ENCODE measurements at places on chromosomes 5 and 9.

DNA sequence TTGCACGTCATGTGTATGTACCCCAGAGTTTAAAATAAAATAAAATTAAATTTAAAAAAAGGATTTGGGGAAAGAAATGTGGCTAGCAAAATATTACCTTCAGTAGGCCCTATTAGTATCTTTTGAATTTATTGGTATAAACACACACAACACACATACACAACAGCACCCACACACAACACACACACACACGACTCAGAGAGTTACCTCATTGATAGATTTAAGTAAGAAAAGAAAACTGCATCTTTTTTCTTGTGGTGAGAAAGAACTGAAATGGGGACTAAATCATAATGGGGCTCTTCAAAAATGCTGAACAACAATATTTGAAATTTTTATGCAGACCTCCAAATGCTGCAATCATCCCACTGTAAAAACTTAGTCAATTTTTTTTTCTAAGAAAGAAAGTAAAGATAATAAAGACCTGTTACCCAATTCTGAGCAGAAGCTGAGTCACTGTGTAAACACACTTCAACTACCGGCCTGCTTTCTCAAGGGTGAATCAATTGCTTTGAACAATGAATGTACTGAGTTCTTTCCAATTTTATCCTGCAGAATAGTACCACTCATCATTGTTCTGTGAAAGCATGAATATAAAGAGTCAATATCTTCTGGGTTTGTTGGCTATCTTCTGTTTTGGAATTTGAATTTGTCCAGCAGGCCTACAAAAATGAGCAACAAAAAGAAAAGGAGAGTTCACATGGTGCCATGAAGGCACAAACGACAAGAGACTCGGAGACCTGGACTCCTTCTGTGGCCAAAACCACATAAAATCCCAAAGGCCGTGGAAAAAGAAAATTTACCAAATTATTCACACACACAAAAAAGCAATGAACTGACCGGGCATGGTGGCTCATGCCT lies 57.9 kb upstream of the CCNG1 start:
- DNase-seq: no peak

GRCh38 chr5:72618708-72619107 lies 111.5 kb upstream of the ZNF366 start:
- DNase-seq: no peak

DNA sequence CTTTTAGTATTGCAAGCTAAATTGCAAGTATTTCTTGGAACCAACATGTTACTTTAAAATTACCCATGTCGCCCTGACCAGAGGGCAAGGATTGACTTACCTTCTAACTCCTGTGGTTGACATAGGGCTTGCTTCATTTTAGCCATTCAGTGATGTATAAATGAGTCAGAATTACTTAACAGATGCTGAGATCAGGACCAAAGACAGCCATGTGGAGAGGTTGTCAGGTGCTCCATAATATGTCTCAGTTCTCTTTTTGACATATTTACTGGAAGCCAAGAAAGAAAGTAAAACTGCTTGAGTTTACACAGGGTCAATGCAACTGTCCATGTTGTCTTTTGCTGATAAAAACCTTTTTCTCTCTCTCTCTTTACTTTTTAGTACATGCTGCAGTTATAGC lies 33.2 kb downstream of the F2RL2 start:
- DNase-seq: peak; percentile 34

- DNase-seq: no peak
Observed at GRCh38 chr5:120093178-120093577, 370.9 kb upstream of the PRR16 start.

- DNase-seq: no peak
Observed at GRCh38 chr5:115070737-115071136, 99.0 kb downstream of the TRIM36 start.

DNA sequence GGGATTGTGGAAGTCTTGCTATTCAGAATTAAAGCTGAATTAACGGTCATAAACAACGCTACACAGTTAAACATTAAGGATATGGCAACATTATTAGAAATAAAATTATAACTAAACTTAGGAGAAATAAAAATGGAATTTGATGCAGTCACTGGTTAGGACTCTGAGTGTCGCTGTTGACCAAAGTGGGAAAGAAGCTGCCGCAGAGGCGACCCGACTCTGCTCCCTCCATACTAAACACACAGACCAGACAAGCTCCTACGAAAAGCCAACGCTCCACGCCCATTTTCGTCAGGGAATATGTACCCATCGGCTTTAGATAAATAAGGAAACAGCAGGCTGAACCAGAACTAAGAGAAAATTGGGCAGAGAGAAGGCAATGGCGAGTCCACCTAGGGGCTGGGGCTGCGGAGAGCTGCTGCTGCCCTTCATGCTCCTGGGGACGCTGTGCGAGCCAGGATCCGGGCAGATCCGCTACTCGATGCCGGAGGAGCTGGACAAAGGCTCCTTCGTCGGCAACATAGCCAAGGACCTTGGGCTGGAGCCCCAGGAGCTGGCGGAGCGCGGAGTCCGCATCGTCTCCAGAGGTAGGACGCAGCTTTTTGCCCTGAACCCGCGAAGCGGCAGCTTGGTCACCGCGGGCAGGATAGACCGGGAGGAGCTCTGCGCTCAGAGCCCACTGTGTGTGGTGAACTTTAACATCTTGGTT lies at the start of gene PCDHGA5:
PCDHGA5 (plus strand) TSS at position 211 of the 709 bp plus-strand sequence; CDS start at position 380, 169 bp downstream.
- DNase-seq: no peak

DNA sequence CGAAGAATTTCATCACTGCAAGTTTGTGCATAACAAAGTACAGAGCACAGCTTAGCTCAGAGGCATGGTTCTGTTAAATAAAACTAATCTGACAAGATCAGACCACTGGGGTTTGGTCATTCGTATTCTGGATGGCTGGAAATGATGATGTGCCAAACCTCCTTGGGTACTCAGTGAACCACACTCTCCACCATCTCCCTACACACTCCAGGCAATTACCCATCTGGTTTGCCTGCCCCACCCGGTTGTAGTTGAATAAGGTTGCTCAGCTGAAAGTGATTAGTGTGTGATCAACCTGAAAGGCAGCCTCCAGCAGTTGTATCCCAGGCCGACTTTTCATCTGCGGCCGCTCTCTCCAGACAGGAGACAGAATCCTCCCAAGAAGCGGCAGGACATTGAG lies 371.4 kb downstream of the TLE1 start:
- no peak for DNase-seq

- DNase-seq: no peak
Observed at GRCh38 chr5:167304834-167305469, 986.5 kb upstream of the WWC1 start.

DNA sequence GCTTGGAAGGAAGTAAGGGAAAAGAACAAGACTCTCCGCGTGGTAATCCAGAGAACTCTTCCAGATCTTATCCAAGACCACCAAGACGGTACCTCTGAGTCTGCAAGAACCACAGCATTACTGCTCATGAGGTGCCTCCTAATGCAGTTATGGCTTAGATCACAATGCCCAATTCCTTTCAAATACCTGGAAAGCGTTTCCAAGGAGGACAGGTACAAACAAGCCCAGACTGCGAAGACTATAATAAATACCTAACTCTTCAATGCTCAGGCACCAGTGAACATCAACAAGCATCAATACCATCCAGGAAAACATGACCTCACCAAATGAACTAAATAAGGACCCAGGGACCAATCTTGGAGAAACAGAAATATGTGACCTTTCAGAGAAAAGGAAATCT lies 325.5 kb downstream of the CWC27 start:
- no peak for DNase-seq

GRCh38 chr5:81187885-81188284 lies 45.2 kb upstream of the CKMT2 start:
- peak; percentile 30 for DNase-seq

DNA sequence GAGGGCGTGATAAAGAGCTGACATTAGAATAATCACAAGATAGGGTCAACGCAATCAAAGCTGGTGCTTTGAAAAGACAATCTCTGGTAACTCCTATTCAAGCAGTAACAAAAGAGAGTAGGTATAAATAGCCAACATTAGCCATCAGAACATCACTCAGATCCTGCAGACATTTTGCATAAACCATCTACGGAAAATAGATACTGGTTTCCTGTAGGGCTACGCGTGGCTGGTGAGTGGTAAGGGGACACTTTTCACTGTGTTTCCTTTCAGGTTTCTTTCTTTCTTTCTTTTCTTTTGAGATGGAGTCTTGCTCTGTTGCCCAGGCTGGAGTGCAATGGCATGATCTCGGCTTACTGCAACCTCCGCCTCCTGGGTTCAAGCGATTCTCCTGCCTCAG lies 22.3 kb downstream of the TTF1 start:
- DNase-seq: peak; percentile 57

DNA sequence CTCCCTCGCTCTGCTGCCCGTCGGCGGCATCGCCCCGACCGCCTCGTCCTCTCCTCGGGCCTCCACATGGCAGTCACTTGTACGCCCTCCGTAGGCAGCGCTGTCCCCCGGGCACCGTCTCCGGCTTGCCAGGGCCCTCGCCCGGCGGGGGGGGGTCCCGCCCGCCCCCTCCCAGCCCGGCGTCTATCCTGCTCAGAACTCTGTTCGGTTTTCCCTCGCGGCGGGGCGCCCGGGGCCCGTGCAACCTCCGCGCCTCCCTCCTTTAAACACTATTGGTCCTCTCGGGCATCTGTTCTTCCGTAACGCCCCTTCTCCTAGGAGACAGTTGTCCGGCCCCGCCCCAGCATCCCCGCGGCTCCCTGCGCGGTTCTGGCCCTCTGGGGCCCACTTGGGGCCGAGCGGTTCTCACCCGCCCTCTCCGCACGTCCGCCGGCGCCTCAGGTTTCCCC lies 831 bp downstream of the ODF2 start:
- peak; percentile 95 for DNase-seq

DNA sequence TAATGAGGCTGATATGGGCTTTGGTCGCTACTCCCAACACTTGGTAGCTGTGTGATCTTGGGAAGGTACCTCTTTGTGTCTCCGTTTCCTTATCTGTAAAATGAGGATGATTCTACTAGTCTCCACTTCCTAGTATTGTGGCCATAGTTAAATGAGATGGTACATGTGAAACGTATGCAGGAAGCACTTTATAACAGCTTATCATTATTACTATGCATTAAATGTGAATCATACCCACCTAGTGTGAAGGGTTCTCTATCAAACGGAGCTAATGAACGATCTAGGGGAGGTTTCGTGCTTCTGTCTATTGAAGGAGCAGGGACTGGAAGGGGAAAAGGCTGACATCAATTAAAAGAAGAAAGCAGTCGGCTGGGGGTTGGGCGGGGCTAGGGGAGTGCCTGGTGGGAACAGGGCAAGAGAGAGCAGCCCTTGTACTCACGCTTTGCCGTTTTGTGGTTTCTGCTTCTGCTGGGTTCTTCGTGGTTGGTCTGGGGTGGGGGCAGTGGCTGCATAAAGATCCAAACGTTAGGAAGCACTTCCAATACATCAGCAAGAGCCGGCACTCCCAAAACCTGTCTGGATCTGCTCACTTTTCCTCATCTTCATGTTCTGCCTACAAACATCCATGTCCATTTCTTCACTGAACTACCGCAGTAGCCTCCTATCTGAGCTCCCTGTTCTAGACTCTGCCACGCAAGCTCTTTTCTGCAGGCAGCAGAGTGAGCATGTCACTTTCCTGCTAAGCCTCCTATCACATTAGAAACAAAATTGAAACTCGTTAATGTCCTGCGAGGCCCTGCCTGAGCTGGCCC lies 30.8 kb downstream of the LCP2 start:
- DNase-seq: no peak

- DNase-seq: no peak
Observed at GRCh38 chr5:156379206-156379605, 52.2 kb downstream of the SGCD start.

DNA sequence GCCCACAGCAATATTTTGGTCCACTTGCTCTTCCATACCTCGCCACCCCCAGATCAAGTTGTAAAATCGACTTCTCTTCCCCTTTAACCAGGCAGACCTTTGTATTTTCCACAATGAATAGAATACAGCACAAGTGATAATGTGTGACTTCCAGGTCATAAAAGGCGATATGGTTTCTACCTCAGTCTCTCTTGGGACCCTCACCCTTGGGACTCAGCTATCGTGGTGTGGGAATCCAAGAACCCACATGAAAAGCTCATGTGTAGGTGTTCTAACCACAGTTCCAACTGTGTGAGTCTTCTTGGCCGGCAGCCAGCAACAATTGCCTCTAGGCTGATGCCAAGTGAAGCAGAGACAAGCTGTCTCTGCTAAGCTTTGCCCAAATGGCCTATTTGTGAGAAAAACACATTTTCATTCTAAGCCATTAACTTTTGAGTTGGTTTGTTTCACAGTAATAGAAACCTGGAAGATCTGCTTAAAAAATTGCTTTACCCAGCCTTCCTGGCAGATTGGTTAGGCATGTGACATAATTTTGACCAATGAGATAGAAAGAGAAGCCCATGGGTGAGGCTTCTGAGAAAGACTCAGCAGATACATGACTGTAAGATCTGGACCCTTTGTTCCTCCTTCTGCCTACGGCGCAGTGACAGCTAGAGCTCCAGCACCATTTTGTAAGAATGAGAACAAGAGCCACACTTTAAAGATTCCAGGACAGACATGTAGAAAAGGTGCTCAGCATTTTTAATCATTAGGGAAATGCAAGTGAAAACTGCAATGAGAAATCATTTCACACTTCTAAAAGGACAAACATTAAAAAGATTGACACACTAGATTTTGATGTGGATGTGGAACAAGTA lies 18.3 kb upstream of the MLLT3 start:
- DNase-seq: peak; percentile 51

DNA sequence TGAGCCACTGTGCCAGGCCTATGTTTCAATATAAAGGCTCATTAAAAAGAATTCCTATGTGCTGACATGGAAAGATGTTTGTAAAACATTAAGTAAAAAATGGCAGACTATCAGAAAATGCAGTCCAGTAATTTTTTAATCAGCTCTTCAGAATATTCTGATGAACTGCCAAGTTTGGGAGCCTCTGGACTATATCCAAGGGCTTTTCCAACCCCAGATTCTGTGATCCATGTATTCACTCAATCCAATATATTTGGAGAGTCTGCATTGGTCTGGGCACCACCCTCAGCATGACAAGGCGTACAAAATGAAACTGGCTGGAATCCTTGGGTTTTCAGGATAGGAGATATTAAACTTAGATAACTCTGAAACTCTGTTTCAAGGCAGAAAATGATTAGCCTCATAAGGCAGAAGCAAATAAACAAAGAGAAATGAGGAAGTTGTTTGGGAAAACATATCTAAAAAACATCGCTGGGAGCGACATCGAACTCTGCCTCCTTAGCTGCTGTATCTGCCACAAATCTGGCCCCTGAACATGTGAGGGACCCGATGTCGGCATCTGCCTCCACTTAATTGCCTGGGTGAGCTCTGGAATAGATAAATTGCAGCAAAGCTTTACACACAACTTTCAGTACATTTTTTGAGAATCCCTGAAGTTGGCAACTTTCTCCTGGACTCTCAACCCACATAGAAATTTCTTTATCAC lies 14.4 kb downstream of the PDE6A start:
- no peak for DNase-seq

DNA sequence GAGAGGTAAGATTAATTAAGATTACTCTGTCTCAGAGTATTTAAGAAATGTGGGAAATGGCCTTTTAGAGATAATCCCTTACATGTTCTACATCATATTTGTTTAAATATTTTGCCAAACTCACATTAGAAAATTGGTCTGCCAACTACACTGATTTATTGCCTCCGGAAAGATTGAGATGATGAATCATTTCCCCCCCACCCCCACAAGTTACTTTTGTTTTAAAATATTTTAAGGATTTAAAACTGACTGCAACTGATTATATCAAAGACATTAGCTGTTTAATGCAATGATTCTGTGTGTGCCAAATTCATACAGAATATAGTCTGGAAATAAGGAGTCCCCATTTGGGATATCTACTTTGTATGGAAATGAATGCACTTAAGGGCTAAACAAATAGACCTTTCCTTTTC lies 674.4 kb downstream of the PRR16 start:
- DNase-seq: no peak

- DNase-seq: no peak
Observed at GRCh38 chr5:50923768-50924494, 257.5 kb downstream of the PARP8 start.

GRCh38 chr5:56412601-56413379 lies 179.7 kb upstream of the ANKRD55 start:
- peak; percentile 70 for DNase-seq

Measured in GM13977 (cell line).